Ovary (tissue), 10 donors: ENCODE measurements at places on chromosomes 5 and 9. TPM values are rescaled to one million over a fixed set of nuclear protein-coding genes. Genes with fewer than 3 reads are reported as not detected.

The ANKHD1 gene
- total RNA-seq = 93.1 TPM

The FIBCD1 gene
- 0.45 TPM for total RNA-seq

The MFAP3 gene
- total RNA-seq = 15.9 TPM

The CYLC2 gene
- total RNA-seq = not detected

- H3K4me1 ChIP-seq = peaks cover 12% of the 10 kb centered on the region
- H3K36me3 ChIP-seq = no peaks in the 10 kb centered on the region
- no peak for DNase-seq
- H3K4me3 ChIP-seq = no peak overlapping the region
- H3K27ac ChIP-seq = no peak overlapping the region
- no peaks in the 10 kb centered on the region for H3K27me3 ChIP-seq
Measured at GRCh38 chr9:95188459-95188858, 129.1 kb downstream of the FANCC start.

DNA sequence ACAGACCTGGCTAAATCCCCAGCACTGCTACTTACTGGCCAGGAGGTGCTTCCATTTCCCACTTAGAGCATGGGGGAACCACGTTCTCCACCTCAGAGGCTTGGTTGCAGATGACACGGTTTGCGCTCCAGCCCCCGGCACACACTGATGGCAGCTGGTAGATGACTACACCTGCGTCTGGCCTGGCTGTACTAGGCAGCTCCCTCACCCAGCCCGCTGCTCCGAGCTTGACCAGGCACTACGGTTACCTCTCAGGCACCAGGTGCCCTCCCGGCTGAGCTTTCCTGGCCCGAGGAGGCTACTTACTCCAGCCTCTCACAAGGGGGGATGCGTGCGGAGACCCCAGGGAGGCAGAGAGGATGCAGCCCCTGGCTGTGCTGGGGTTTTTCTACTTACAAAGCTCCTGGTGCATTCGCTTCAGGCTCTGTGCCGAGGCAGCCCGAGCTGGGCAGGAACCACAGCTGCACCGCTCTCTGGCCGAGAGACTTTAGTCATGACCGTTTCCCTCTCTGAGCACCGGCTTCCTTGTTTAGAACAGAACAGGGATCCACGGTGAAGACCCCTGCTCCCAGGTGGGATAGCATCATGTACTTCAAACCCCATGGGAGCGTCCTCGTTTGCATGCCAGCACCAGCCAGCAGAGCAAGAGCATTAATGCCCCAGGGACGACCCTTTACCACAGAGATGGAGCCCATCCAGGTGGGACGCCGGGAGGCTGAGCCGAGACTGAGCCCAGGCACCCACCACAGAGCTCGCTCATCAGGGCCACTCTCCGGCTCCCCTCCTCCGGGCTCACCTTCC, 7.6 kb upstream of the GBGT1 start:
- no peak for DNase-seq
- H3K27ac ChIP-seq = no peak overlapping the region
- no peak overlapping the region for H3K4me3 ChIP-seq

GRCh38 chr9:94825611-94825958, 99.1 kb downstream of the AOPEP start:
- no peak overlapping the region for H3K4me3 ChIP-seq
- peaks cover 25% of the 10 kb centered on the region for H3K4me1 ChIP-seq
- H3K27ac ChIP-seq = no peak overlapping the region
- no peak for DNase-seq
- H3K27me3 ChIP-seq = no peaks in the 10 kb centered on the region

DNA sequence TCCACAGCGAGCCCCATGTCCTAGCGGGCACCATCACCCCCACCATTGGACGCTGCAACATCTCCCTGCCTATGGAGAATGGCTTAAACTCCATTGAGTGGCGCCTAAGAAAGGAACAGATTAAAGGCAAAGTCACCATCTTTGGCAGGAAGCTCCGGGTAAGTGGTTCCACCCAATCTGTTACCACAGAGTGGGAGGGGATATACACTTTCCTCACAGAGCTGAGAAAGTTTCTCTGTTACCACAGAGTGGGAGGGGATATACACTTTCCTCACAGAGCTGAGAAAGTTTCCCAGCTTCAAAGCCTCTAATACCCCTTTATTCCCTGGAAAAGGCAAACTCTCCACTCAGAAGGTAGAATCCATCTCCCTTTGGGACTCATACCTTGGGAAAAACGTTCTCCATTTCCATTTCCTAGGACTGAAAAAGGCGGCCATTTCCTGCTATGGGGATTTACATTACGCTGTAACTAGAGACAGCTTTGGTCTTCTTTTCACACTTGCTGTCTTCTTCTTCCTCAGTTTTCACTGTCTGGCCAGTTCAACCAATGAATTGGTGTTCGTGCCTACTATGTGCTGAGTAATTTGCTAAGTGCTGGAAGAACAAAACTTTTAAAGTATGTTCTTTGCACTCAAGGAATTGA, 63.4 kb upstream of the WWC1 start:
- no peaks in the 10 kb centered on the region for H3K27me3 ChIP-seq
- H3K4me1 ChIP-seq = no peaks in the 10 kb centered on the region
- no peak overlapping the region for H3K27ac ChIP-seq
- H3K36me3 ChIP-seq = no peaks in the 10 kb centered on the region
- no peak for DNase-seq

GRCh38 chr9:107863396-107863795, 373.8 kb upstream of the KLF4 start:
- H3K36me3 ChIP-seq = no peaks in the 10 kb centered on the region
- no peak overlapping the region for H3K27ac ChIP-seq
- no peak for DNase-seq
- H3K4me3 ChIP-seq = no peak overlapping the region
- no peaks in the 10 kb centered on the region for H3K27me3 ChIP-seq

- no peaks in the 10 kb centered on the region for H3K36me3 ChIP-seq
- H3K4me3 ChIP-seq = no peak overlapping the region
- no peaks in the 10 kb centered on the region for H3K4me1 ChIP-seq
- DNase-seq = no peak
- no peaks in the 10 kb centered on the region for H3K27me3 ChIP-seq
- H3K27ac ChIP-seq = no peak overlapping the region
Measured at GRCh38 chr5:107331882-107332281, 338.9 kb downstream of the EFNA5 start.
